ENCODE measurements at places on chromosomes 4 and X.

- DNase-seq = no peak
Measured at GRCh38 chrX:137519459-137519858, 46.5 kb upstream of the ZIC3 start.

GRCh38 chrX:8653956-8654355 is 78.0 kb downstream of the ANOS1 start:
- DNase-seq = no peak

GRCh38 chrX:30593440-30594200 is 16.1 kb upstream of the TASL start:
- peak; percentile 0 for DNase-seq

DNA sequence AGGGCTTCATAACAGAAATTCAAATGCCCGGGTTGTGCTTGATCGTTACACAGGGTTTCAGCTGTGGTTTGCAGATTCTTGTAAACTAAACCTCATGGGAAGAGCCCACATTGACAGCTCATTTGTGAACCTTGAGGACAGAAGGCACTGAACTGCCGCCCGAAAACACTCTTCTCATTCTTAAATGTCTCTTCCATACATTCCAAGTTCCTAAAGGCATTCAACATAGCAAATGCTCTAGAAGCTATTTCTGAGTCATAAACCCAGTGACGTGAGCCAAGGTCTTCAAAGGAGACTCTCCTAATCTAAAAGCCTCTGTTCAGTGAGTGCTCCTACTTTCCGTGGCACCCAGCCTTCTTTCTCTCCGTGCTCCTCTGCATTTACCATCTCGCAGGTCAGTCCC is 737.8 kb upstream of the FRG1 start:
- no peak for DNase-seq

DNA sequence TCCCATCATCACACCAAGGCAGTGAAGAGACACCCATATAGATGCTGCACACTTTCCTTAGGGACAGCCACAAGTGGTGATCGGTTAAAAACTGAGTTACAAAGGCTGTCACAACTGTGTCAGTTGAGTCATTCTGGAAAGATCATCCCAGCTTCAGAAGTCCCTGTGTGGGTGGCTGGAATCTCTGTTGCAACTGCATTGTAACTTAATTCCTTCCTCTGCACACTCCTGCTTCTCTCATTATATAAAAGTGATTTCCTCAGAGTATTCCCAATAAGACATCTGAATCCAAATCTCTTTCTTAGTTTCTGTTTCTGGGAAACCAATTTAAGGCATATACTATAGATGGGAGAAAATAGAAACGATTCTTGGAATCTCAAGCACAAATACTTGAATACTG is 88.1 kb downstream of the FSTL5 start:
- DNase-seq = no peak

- no peak for DNase-seq
Measured at GRCh38 chr4:110480031-110480549, 4.1 kb downstream of the ENPEP start.

- no peak for DNase-seq
Measured at GRCh38 chr4:26885912-26886274, 25.3 kb downstream of the STIM2 start.

- DNase-seq = no peak
Measured at GRCh38 chr4:2512396-2513135, 23.9 kb upstream of the FAM193A start.

DNA sequence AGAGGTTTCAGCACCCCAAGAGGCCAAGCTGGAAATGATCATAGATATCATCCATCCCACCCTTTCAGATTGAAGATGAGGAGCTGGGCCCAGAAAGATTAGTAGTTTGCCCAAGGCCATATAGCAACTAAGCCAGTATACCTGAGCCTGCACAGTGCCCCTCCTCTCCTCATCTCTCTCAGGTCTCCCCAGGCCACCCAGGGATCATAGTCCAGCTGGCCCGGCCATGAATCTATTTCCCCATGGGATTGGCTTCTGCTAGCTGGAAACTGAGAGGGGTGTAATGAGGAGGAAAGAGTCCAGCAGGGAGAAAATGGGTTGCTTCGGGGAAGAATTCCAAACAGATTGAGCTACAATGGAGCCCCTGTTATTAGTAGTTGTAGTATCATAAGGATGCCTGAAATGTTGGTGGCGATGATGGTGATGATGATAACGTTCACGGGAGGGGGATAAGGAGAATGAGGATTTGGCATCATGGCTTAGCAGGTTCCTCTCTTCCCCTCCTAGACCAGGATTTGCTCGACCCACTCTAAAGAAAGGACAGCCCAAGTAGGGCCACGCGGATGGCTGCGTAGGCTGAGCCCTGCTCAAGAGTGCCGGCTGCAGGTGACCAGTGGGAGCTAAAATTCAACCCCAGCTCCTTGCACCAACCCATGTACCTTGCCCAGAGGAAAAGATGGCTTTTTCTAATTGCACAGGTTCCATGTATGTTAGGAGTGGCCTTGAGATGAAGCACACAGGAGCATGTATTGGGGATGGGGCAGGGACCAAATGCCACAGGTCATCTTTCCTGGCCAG is 117.8 kb upstream of the PJA1 start:
- no peak for DNase-seq

GRCh38 chr4:53644607-53645006 is 53.3 kb upstream of the LNX1 start:
- no peak for DNase-seq

DNA sequence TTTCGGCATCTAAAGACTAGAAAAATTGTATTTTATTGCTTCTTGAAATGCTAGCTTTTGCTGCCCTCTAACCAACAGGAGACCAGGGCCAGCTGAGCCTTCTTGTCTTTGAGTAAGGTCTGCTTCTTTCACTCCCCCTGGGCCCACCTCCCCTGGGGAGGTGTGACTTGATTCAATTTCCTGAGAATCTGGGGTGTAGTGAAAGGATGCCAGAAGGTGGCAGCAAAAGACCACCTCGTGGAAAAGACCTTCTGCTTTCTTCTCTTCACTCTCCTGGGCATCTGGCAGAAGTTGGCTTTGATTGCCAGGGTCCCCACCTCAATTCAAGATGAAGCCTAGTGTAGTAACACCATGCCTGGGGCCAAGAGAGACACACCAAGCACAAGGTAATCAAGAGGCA is 96.5 kb upstream of the MAOA start:
- DNase-seq = no peak

DNA sequence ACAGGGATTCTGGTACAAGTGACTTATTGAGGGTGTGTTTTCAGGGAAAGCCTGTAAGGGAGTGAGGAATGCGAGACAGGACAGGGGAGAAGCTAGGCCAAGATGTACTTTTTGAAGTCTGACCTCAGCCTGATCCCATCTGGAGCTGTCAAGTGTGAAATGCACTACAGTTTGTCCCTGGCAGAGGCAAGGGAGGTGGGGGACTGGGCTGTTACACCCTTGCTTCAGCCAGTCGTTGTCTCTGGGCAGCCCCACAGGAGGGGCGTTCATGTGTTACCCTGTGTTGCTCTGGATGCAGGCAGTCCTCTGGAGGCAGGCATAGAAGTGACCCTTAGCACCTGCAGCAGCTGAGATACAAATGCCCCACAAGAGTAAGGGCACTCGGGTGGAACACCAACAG is 25.8 kb downstream of the PPEF1 start:
- no peak for DNase-seq

- no peak for DNase-seq
Measured at GRCh38 chr4:40621592-40622512, 7.8 kb downstream of the RBM47 start.

Data from stimulated activated CD8-positive, alpha-beta memory T cell treated with anti-CD3 and anti-CD28 coated beads, Interleukin-4, amount 100 ng/mL, for 1 hour (primary cell).